Naive thymus-derived CD8-positive, alpha-beta T cell (primary cell): ENCODE measurements at places on chromosomes 5 and 9.

GRCh38 chr5:171092194-171092593 lies 216.9 kb upstream of the TLX3 start:
- no peak for DNase-seq

- no peak for DNase-seq
These were observed 88.8 kb downstream of the NR3C1 start for GRCh38 chr5:143314659-143315058.

DNA sequence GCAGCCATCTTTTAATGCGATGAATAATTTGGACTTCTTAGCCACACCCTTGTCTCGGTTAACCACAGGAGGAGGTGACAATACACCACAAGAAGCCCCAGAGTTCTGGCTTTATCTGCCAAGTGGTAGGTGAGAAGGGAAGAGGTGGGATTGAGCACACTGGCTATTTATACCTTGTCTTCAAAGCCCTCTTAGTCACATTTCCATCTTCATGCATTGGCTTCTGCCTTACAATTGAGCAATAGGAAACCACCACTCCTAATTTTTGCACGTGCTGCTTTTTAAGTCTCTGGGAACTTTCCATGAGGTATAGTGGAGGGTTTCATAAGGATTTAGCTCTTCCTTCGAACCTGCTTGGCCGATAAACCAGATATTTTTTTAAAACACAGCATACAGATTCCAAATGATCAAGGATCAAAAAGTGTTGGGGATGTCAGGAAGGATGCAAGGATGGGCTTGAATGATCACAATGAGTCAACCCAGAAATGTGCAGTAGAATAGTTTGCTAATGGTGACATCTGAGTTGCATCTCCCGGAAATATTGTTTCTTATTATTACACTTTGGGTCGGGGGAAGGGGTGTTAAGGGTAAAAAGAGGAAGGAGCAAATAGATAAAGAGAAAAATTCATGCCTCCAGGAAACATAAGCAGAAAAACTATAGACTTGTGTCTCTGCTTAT lies 25.5 kb downstream of the PLAC8L1 start:
- DNase-seq, result no peak

DNA sequence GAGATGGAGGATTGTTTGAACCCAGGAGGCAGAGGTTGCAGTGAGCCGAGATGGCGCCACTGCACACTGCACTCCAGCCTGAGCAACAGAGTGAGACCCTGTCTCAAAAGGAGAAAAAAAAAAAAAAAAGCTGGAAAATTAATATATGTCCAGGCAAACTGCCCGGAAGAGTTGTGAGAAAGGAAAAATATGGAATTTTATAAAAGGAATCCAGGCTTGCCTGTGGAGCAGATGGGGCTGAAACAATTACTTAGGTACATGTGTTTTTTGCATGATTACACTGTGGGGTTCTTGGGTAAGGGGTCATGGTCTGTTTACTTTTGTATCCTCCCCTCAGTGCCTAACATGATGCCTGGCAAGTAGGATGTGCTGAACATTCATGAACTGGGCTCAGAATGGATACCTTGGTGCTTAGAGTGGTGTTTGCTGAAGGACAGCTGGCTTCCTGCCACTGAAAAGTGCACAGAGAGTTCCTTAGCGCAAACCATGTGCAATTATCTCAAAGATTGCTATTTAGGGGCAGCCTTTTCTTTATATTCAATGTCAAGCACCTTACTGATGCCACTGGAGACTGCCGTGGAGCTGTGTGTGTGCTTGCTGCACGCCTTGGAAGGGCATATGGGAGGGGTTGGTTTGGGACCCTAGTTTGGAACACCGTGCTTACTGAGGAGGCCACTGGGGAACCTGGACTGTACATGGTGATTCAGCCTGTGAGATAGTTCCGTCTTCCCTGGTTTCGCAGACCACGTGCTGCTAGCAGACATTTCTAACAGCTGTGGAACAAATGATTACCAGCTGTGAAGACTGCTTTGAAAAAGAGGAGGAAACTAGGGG lies 78.4 kb downstream of the MAP1B start:
- no peak for DNase-seq

DNA sequence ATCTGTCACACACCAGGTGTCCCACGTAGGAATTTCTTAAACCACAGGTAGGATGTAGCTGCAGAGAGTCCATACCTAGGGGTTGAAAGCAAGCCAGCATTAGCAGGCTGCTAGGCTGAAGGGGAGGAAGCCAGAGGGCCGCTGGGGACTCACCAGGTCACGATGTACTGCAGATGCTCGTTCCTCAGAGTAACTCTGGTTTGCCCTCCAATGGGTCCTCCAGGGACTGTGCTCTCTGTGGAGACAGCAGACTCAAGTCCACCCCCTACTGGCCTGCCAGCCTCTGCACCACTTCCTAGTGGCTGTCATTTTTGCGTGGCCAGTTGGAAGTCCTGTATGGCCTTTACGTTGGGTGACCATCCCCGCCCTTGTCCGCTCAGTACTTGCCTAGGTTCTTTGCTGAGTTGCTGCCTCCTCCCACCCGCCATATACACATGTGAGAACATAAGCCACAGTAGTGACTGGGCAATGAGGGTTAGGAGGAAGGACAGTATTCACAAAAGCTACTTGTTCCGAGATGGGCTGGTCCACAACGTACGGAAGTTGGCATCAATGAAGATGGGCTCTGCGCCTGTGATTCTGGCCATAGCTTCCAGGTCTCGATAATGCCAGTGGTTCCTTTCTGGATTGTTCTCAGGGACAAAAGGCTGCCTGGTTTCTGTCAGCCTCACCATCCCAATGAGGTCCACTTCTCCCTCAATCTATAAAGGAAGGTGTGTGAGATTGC lies 4.1 kb downstream of the RPL7A start:
- DNase-seq, result no peak
